ENCODE measurements at places on chromosomes 6 and 20.

DNA sequence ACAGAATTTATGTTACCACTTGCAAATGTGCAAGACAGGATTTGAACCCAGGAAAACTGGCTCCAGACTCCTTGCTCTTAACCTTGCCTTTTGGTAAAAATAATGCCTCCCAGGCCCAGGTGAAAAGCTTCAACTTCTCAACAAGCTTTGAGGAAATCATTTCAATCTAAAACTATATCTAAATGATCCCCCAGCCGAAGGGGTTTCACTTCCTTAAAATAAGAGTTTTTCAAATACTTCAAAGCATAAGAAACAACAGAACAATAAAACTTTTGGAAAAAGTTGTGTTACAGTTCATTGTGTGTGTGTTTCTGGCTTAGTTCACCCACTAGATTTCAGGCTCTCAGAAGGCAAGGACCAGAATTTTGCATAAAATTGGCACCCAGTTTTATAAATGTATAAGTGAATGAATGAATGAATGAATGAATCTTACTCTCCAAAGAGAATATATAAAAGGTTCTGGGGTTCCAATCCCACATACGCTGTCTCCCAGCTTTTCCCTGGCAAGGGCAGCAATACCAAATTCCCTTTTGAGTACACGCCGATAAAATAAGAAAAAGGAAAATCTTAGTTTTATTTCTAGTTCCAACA lies 5.4 kb downstream of the OR2H2 start:
- no peak for DNase-seq

DNA sequence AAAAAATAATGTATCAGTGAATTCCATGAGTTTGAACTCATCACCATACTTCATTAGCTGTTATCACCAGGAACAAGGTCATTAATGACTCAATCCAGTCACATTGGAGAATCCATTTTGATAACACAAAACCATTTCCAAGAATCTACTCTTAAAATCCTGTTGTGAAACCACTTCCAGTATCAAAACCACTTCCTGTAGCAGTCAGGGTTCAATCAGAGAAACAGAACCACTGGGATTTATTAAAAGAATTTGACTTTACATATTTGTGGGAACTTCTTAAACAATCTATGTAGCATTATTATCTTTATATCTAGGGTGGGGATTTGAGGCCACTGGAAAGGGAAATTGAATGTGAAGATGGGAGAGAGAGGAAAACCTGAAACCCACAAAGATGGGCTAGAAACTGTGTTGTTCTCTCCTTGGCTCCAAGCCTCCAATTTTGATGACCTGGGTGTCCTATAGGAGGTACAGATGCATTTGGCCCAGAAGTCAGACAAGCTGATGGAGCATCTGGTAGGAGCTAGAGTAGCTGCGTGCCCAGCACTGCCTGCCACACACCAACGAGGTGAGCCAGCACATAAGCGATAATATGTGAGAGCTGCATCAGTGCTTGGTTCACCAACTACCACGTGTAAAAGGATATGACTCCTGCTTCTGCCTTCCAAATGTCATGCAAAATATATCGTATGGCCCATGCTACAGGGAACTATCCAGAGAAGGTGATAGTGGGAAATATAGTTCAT lies 117.0 kb downstream of the TMEM200A start:
- no peak for DNase-seq

GRCh38 chr6:89952105-89952671 lies 57.9 kb downstream of the GJA10 start:
- no peak for DNase-seq

DNA sequence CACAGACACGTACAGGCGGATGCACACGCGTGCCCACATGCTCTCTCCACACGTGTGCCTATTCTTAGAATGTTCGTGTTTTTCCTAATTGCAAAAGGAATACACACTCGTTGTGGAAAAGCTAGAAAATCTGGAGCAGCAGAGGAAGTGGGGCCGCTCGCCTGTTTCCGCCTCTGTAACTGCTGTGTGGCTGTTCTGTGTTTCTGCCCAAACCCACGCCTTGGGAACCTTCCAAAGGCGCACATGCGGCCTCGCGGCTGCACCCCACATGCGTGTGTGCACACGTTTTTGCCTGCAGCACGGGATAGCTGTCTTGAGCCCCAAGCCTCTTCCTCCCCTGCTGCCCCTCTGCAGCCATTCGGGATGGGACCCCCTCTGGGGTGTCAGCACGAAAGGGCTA lies 12.2 kb downstream of the SLC17A9 start:
- DNase-seq: no peak

DNA sequence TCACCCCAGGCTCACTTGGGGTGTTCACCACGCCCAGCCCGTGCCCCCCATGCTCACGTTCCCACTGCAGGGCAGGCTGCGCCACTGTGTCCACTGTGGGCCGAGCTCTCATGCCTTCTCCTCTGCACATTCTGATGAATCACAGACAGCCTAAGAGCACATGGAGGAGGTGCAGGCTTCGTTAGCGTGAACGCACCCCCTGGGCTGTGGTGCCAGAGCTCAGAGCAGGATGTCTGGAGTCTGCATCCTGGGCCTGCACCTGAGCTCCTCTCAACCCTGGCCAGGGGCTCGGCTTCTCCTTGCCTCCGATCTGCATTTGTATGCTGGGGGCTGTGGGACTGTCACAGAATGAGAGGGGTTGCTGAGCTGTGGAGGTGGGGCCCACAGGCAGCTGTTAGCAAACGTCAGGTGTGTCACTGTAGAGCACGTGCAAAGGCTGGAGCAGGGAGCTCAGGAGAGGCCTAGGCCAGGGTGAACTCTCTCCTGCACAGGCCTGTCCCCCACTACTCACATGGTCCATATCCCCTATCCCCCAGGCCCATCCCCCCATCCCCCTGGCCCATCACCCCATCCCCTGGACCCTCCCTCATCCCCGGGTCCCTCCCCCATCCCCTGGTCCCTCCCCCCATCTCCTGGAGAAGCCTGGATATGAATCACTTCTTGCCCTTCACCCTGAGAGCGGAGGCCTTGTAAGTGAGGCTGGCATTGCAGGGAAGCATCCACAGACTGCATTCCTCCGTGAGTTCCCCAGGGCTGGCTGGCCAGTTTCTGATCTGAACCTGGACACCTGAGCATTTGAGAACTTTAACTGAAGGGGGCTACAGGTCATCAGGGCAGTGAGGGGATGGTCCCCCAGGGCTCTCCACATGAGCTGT lies 309.5 kb downstream of the TAF4 start:
- no peak for DNase-seq

DNA sequence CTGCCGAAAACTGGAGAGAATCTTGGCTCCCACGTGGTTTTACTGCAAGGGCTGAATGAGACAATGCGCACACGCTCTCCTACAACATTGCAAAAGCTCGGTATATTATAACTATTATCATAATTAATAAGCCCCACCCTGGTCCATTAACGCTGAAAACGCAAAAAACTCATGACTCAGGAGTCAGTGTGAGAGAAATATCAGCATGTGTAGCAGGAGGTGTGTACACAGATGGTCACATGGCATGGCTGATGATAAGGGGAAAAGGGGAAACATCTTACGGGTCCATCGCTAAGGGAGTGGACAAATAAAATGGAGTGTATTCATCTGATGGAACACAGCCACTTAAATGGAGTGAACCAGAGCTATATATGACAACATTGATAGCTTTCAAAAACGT lies 29.2 kb downstream of the CDH22 start:
- no peak for DNase-seq

DNA sequence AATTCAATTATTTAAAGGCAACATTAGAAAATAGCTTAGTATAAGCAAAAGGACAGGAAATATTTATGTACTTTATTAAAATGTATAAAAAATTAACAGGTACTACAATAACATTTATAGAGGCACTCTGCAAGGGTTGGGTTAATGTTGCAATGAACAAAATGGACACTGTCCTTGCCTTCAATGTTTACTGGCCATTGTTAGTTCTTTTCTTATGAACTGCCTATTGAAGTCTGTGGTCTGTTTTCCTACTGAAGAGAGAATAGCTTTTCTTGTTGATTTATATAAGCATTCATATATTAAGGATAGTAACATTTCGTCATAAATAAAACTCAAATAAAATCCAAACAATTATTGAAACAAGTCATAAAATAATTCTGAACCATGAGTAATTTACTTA lies 135.3 kb upstream of the BEND6 start:
- no peak for DNase-seq

Data from cortex of kidney (tissue), 1 donor.